Activated CD4-positive, alpha-beta T cell treated with anti-CD3 and anti-CD28 coated beads, Interleukin-2, amount 10 ng/mL, durations not matched to agents 7 days and 5 days (primary cell): ENCODE measurements at places on chromosomes 6 and 20. TPM values are rescaled to one million over a fixed set of nuclear protein-coding genes. Genes with fewer than 3 reads are reported as not detected.

GRCh38 chr6:44219053-44219814 is 2.5 kb downstream of the MYMX start:
- DNase-seq, result no peak

The RBPJL gene
- total RNA-seq, result not detected

The MYBL2 gene
- 110 TPM for total RNA-seq

The PCSK2 gene
- not detected for total RNA-seq

DNA sequence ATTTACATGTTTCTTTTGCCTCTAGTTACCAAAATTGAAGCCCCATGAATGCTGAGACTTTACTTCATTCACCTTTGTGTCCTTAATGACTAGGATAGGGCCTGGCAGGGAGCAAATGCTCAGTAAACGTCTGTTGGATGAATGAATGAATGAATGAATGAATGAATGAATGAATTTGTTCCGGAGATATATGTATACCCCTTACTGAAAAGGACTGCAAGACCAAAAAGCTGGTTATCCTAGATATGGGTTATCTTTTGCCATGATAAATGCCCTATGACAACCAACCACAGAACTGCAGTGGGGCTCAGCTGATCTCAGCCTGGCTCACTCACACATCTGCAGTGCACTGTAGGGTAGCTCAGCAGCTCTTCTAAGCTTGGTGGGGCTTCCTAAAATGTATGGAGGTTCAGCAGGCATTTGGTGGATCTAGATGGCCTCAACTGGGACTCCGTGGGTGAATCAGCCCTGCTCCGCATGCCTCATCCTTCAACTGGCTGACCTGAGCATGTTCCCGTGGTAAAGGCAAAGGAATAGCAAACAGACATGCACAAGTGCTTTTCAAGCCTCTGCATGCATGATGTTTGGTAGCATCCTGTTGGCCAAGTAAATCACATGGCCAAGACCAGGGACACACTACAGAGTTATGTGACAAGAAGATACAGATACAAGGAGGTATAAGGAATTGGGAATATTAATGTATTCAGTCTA is 378.7 kb upstream of the SOX4 start:
- no peak for DNase-seq

The SYCP2 gene
- 7.6 TPM for total RNA-seq

The UNC93A gene
- total RNA-seq, result not detected

The HLA-DRB5 gene
- 29.2 TPM for total RNA-seq

GRCh38 chr6:120671519-120671918 is 662.8 kb downstream of the TBC1D32 start:
- no peak for DNase-seq

The CGA gene
- not detected for total RNA-seq

DNA sequence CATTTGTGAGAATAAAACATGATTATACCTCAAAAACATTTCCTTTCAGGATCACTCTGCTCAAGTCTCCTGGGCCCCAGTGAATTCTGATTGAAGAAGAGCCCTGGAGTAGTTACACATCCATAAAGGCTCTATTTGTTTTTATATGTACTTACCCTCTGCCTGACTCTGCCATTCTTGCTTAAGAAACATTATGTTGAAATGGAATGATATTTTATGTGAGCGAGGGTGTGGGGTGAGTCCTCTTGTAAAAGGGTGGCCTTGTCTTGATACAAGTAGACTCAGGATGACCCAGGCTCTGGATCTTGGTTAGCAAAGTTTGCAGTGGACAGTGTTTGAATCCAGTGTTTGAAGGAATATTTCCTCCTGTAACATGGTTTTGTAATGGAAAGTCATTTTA is 215.4 kb upstream of the PREP start:
- DNase-seq, result no peak

The PGC gene
- not detected for total RNA-seq

The NRSN1 gene
- total RNA-seq, result not detected

DNA sequence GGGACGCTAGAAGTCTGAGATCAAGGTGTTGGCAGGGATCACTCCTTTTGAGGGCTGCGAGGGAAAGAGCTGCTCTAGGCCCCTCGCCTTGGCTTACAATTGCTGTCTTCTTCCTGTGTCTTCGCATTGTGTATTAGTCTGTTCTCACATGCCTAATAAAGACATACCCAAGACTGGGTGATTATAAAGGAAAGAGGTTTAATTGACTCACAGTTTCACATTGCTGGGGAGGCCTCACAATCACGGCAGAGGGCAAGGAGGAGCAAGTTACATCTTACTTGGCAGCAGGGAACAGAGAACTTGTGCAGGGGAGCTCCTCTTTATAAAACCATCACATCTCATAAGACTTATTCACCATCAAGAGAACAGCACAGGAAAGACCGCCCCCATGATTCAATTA is 102.5 kb upstream of the ASF1A start:
- no peak for DNase-seq

GRCh38 chr6:31058128-31058894 is 48.0 kb downstream of the MUC22 start:
- DNase-seq, result no peak

The ASIP gene
- not detected for total RNA-seq

DNA sequence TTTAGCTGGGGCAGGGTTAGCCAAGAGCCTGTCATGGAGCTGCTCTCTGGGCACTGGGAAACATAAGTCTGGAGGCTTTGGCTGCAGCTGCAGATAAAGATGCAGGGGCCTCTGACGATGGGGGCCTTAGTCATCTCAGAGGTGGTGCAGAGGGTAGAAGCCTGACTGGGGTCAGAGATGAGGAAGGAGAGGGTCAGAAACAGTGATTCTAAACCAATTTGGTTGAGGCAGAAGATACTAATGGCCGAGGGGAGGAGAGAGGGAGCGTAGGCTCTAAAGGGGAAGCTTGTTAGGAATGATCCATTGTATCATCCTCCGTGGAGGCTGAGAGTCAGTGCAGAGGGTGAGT is 33.8 kb downstream of the PLEKHG1 start:
- DNase-seq, result no peak
